KG1 (cell line): ENCODE measurements at places on chromosomes 11 and 22.

GRCh38 chr11:119339589-119340334, 921 bp downstream of the C1QTNF5 start:
- DNase-seq: no peak

GRCh38 chr22:48423481-48423911, 1404.2 kb downstream of the BRD1 start:
- DNase-seq: no peak

- DNase-seq: no peak
Measured at GRCh38 chr11:2314525-2315394, 12.9 kb downstream of the TSPAN32 start.

DNA sequence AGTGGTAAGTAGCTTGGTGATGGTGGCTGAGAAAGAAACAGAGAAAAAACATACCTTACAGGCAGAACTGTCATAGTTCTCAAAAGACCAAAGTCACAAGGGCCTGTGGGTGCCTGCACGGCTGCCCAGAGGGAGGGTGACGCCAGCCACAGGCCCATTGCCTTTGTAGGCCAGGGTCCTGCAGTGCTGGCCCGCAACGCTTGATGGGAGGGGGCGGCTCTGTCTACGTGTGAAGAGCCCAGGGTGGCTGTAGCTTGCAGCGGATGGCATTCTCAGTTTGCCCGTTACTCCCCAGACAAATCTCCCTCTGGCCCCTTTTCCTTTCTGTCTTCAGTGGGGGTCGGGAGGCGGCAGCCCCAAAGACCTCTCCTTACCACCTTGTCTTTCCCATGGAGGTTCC, 24.7 kb upstream of the B3GAT1 start:
- no peak for DNase-seq

DNA sequence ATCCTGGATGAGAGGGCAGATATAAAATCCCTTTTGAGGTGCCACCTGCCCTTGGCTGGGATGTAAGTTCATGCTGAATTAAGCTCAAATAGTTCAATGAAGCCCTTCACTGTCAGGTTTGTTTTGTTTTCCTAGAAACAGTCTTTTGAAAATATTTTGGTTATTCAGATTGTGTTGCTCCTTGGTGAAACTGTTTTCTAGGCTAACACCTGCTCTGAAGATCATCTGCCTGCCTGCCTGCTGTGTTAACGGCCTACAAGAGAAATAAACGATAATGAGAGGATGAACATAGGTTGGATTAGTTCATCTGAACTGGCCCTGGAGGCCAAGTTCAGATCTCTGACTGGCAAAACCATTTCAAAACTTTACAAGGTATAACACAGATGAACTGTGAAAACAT, 67.4 kb downstream of the ZBTB44 start:
- DNase-seq: no peak

DNA sequence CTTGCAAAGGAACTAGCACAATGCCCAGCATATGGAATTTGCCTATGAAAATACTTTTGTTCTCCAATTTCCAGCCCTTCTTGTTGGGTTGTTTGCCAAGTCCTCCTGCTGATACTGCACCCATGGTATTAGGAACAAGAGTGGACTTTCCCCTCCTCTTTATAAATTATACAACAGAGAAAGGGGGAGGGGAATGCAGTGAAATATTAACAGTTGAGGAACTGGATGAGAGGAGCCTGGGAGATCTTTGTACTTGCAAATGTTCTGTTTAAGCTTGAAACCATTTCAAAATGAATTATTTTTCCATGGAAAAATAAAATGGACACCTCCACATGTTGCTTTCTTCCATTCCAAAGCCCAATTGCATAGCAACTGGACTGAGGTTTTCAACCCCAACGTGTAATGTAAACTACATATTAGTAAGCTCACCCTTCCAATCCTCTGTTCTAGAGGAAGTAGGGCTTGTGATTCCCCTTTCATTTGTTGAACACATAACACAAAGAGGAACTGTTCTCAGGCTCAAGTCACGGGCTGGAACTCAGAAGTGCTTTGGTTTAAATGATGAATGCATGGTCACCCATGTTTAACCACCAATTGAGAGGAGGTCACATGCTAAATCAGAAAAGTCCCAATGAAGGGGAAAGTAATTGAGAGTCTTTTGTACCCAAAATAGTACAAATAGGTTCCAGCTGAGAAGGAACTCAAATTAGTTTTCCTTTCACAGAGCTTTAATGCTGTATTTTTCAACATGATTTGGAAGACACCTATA, 66.2 kb upstream of the ZC3H12C start:
- peak; percentile 23 for DNase-seq

DNA sequence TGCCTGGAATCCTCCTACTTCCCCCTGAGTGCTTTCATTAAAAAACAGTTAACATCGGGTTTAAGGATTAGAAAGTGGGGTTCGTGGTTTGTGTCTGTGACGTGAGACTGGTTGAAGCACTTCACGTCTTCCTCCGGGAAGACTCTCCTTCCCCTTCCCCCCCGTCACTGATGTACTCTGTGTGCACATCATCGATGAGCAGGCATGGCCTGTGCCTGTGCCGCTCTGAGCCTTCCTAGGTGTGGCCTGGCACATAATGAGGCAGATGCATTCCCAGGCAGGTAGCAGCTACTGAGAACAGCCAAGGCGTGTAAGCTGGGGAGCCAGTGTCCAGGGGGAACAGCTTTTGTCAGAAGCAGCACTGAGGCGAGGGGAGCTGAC, 93.8 kb downstream of the BCR start:
- DNase-seq: no peak

DNA sequence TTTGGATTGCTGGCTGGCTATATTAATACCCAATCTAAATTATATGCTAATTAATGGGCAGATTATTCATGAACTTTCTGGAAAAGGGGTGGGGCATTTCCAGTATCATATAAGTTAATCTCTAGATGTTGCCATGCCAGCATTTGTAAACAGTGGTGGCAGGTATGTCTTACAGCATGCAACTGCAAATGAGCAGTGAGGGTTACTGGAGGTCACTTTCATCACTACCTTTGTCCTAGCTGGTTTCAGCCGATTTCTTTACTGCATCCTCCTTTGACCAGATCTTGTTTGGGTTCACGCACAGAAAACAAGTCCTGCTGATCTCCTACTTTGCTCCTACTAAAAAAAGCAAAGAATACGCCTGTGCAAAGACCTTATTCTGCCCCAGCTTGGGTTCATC, 89.1 kb upstream of the USP47 start:
- no peak for DNase-seq

- no peak for DNase-seq
Measured at GRCh38 chr11:33377412-33378370, 120.5 kb downstream of the HIPK3 start.

DNA sequence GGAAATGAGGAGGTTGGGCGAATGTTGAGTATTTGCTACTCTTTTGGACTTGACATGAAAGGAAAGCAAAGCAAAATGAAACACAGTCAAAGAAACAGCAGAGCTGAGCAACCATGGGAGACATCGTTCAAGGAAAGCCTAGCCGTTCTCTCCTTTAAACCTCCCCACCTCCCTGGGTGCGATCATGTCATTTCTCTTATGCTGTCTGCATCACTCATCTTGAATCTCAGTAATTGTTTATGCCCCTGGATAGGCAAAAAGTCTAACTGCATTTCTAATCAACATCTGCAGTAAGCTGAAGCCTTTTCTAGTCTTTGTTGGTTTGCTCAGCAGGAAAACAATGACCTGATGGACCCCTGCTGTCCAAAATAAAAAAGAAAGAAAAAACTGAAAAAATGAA, 107.0 kb downstream of the MSANTD4 start:
- no peak for DNase-seq

GRCh38 chr11:111351374-111352055, 27.6 kb downstream of the POU2AF1 start:
- DNase-seq: no peak

DNA sequence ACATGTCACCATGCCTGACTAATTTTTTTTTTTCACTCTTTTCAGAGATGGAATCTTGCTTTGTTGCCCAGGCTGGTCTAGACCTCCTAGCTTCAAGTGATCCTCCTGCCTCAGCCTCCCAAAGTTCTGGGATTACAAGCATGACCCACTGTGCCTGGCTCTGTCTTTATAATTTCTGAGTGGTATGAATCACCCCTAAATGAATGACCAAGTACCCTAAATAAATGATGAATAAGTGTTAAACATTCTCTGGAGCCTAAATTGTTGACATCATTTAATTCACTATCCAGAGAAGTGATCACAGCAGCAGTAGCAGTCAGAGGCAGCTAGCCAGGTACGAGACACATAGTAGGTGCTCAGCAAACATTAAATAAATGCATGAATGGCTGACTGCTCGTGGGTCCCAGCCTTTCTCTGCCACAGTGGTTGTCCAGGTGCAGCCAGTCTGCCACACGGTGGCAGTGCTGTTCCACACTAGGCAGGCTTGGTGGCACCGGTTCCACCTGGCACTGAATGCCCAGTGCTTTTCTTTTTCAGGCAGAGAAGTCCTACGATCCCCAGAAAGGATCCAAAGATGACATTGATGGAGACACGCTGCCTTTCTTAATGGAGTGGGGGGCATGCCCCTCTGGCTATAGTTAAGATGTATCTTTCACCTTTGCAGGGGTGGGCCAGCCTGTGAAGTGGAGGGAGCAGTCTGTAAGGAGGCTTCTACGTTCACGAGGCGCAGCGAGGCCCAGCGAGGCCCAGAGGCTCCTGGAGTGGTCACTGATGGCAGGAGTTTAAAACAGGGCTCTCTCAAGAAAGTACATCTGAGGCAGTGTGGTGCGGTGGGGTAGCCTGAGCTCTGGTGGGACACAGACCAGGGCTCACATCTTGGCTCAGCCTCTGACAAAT, 8.7 kb upstream of the TTC12 start:
- DNase-seq: peak; percentile 54

DNA sequence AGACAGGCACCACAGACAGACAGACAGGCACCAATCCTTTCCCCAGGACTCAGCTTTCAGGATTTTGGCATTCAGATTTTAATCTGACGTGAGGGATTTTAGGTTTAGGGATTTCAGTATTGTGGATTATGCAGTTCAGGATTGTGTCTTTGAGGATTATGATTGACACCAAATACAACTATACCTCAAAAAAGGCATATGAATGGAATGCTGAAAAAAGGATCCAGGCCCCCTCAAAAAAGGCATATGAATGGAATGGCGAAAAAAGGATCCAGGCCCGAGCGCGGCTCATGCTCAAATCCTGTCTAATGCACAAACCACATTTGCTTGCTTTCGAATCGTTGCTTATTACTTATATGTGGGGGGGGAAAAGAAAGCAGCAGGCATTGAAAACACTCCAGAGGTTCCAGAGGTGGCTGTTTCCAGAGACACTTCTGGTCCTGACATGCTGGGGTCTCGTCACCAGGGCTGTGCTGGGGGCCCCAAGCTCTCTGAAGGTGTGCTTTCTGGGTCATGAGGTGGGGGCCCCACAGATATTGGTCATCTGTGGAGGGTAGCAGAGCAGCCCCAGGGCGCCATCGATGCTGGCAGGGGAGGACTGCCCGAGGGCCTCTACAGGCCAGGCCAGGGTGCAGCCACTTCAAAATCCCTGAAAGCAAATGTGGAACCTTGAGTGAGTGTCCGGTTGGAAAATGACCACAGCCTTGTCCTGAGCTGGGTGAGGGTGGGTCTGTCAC, 16.8 kb upstream of the OSBPL5 start:
- no peak for DNase-seq

DNA sequence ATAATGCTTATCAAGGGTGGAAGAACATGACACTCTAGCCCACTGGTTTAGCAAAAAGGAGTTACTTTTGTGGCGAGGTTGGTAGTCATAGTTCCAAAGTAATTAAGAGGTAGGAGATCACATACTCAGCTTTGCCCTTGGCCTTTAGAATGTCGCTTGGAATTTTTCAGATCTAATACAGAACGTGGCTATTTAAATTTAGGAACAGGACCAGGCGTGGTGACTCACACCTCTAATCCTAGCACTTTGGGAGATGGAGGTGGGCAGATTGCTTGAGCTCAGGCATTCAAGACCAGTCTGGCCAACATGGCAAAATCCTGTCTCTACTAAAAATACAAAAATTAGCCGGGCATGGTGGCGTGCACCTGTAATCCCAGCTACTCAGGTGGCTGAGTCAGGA, 26.1 kb upstream of the ZNRF3 start:
- no peak for DNase-seq
